ENCODE measurements at places on chromosomes 7 and 10.

GRCh38 chr7:90764848-90765570 is 168.9 kb downstream of the CDK14 start:
- DNase-seq = no peak

DNA sequence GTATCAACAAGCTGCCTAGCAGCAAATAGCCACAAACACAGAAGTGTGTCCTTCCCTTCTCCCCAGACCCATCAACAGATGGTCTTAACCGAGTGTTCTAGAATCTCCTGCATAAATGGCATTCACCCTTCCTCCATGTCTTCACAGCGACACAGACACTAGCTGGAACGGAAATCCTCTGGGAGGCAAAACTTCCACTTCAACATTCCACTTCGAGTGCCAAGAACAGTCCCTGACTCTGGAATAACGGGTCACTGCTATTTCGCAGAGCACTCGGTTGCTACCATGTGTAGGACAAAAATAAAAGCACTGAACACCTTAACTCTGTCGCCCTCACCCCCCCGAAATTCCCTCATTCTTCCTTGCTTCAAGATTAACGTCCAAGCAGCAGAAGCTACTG is 65.1 kb downstream of the SFMBT2 start:
- DNase-seq = no peak

DNA sequence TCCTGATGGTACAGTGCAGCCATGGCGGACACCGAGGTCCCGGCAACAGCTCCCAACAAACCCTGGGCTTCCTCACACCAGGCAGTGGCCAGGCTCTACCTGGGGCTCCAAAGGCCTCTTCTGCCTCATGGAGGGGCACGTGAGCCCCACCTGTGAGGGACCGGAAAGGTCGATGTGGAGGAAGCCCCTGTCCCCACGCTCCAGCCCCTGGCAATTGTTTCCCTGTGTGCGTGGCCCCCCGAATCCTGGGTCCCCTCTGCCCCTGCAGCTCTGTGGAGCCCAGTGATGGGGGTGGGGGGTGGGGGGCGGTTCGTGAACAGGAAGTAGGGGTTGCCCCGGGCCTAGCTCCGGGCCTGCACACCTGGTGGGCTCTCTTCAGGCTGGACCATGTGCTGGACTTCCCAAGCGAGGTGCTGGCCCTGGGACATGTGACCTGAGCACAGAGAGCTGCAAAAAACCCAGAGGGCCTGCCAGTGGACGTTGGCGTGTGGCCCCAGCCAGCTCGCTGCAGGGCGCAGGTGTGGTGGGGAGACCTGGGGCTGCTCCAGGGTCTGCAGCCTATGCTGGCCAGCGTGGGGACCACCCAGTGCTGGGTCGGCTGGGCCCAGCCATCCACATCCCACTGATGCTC is 72.6 kb downstream of the INPP5A start:
- no peak for DNase-seq

- no peak for DNase-seq
These were observed 20.4 kb upstream of the ZNF488 start for GRCh38 chr10:47404446-47404845.

GRCh38 chr7:117790251-117790650 is 83.0 kb downstream of the CTTNBP2 start:
- DNase-seq = no peak

- no peak for DNase-seq
These were observed 9.8 kb upstream of the GRB10 start for GRCh38 chr7:50792342-50793119.

DNA sequence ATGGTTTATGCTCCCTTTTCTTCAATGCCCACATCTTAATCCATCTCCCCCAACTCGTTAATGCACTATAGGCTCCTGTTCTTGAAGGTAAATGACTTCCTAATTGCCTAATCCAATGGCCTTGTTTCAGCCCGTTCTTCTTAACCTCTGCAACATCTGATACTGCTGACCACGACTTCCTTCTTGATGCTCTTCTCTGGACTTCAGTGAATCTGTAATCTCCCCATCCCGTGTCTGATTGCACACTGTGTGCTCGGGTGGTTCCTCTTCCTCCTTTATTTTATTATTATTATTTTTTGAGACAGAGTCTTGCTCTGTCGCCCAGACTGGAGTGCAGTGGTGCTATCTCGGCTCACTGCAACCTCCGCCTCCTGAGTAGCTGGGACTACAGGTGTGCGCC is 58.9 kb downstream of the HIPK2 start:
- peak; percentile 22 for DNase-seq

- no peak for DNase-seq
These were observed 408.3 kb upstream of the MGMT start for GRCh38 chr10:129058664-129059155.

DNA sequence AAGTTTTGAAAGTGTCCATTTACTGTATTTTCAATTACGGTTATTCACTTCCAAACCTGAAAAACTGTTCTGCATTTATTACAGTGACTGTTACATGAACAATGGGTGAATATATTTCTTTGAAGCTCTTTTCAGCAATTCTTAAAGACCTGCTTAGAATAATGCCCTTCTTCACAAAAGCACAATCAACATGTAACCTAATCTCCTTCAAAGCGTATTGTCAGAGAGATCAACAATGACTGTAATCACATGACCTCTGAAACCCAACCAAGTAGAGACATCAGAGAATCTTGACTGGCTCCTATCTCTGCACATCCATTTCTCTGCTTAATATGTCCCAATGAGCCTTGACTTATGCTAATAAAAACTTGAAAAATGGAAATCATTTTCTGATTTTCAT is 126.7 kb downstream of the NRCAM start:
- DNase-seq = no peak

DNA sequence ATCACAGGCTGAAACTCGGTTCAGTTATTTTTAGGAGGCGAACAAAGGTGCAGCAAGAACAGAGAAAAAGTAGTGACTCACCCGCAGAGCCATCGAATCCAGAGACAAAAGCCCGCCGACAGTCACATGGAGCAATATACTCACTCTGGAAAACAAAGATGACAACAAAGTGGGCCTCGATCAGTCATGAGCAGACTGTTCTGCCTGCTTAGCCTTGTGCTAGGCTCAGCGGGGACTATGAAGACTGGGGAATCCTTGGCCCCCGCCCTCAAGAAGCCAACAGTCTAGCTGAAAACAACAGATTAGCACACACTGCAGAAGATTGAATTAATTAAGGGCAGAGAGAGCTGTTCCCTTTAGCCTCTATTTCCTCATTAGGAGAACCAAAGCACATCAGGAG is 30.4 kb downstream of the XPNPEP1 start:
- DNase-seq = peak; percentile 76

- no peak for DNase-seq
These were observed at the start of gene PRKCQ for GRCh38 chr10:6579904-6580278. Gene PRKCQ, minus strand, starts transcription at chr10:6580276. Its CDS starts 65,141 bp downstream, at chr10:6515135.

GRCh38 chr10:119502209-119502608 is 40.3 kb downstream of the RGS10 start:
- no peak for DNase-seq

GRCh38 chr7:12612622-12613021 is 42.1 kb downstream of the SCIN start:
- no peak for DNase-seq

- no peak for DNase-seq
These were observed 12.8 kb downstream of the RAB11FIP2 start for GRCh38 chr10:118033905-118034304.

Measured in head of caudate nucleus (tissue), 42 donors.